ENCODE measurements at places on chromosomes 7 and 10. TPM values are rescaled to one million over a fixed set of nuclear protein-coding genes. Genes with fewer than 3 reads are reported as not detected.
A peak's percentile ranks its signal among the peaks of the same experiment; 100 is the strongest.

DNA sequence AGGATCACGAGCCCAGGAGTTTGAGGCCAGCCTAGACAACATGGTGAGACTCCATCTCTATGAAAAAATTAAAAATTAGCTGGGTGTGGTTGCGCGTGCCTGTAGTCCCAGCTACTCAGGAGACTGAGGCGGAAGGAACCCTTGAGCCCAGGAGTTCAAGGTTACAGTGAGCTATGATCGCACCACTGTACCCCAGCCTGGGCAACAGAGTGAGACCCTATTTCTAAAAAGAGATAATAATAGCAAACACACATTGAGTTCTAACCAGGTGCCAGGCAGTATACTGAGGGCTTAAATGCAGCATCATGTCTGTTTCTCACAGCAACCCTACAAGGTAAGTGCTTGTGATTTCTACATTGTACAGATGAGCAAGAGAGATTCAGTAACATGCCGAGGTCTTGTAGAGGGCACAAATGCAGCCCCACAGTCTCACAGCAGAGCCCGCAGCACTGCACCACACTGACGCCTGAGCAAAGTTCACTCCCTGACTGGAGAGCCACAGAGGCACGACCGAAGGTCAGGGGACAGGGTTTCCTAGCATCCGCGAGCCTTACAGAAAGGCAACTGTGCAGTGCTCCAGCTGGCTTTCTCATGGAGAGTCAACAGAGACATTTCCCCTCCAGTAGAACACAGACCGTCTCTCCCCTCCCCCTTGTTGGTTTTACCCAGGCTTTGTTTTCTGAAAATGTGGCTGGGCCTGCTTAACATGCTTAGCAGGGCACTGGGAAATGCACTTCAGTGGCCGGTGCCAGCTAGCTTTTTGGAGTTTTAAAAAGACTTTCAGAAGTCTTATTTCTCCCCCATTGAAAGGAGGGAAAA lies 36.5 kb downstream of the PDSS1 start:
- H3K4me1 ChIP-seq = peaks cover 7% of the 10 kb centered on the region
- H3K4me3 ChIP-seq = no peak overlapping the region
- H3K36me3 ChIP-seq = peaks cover 4% of the 10 kb centered on the region
- no peak for DNase-seq
- peaks cover 2% of the 10 kb centered on the region for H3K27me3 ChIP-seq

Gene RNF133
- not detected for total RNA-seq

Gene SEMA3D
- total RNA-seq = 13.6 TPM

GRCh38 chr10:24299578-24300260 lies 90.8 kb downstream of the KIAA1217 start:
- no peaks in the 10 kb centered on the region for H3K36me3 ChIP-seq
- no peak overlapping the region for H3K27ac ChIP-seq
- no peaks in the 10 kb centered on the region for H3K4me1 ChIP-seq
- DNase-seq = no peak
- no peak overlapping the region for H3K4me3 ChIP-seq

- peaks cover 15% of the 10 kb centered on the region for H3K27me3 ChIP-seq
- H3K4me3 ChIP-seq = no peak overlapping the region
- peaks cover 9% of the 10 kb centered on the region for H3K4me1 ChIP-seq
Observed at GRCh38 chr7:45660201-45660900, 86.2 kb downstream of the ADCY1 start.

DNA sequence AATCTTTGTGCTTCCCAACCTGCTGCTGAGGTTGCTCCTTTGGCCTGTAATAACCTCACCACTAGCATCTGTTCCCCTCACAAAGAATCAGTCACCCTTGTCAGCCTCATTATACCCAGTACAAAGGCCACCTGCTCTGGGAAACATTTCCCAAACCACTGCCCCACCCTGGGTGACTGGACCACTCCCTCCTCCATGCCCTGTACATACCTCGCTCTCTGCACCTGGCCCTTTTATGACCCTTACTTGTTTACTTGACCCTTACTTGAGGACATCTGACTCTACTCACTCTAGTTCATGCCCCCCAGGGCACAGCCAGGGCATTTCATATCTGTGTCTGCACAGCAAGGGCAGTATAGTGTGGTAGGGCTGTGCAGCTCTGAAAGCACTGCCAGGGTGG lies 21.4 kb upstream of the AOC1 start:
- no peak overlapping the region for H3K4me3 ChIP-seq
- H3K4me1 ChIP-seq = no peaks in the 10 kb centered on the region
- no peak overlapping the region for H3K27ac ChIP-seq

Gene CCT6A
- 203 TPM for total RNA-seq

- no peaks in the 10 kb centered on the region for H3K36me3 ChIP-seq
- no peaks in the 10 kb centered on the region for H3K4me1 ChIP-seq
Observed at GRCh38 chr7:106767498-106768323, 97.4 kb upstream of the PIK3CG start.

GRCh38 chr10:121231079-121231478 lies 367.2 kb downstream of the FGFR2 start:
- no peak for DNase-seq
- peaks cover 9% of the 10 kb centered on the region for H3K36me3 ChIP-seq
- no peak overlapping the region for H3K27ac ChIP-seq
- H3K4me1 ChIP-seq = no peaks in the 10 kb centered on the region
- peaks cover 2% of the 10 kb centered on the region for H3K27me3 ChIP-seq
- H3K4me3 ChIP-seq = no peak overlapping the region

Gene HKDC1
- not detected for total RNA-seq

Gene TAS2R4
- 1.0 TPM for total RNA-seq

DNA sequence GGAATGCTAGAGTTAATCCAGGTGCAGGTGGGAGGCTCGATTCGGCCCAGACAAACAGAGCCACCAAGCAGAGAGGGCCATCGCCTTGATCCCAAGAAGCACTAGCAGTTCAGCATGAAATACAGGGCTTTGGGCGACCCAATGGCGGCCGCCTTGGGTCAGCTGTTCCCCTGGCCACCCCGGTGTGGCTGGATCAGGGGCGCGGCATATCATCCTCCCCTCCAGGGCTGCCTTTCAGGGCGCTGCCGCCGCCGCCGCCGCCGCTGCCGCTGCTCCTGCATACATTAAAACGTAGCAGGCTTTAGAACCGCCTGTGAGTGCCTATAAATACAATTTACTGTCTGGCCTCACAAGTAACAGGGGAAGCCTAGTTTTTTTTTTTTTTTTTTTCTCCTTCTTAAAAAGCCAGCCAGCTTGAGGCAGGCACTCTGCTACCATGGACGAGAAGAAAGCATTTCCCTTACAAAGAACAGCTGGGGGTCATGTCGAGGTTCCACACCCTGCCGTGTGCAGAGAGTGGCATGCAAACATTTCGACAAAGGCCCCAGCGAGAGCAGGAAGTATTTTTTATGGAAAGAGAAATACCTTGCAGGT lies 57.7 kb upstream of the EFCAB10 start:
- H3K27me3 ChIP-seq = peaks cover 2% of the 10 kb centered on the region
- H3K27ac ChIP-seq = peak overlapping the region; percentile 87
- DNase-seq = peak; percentile 65
- peak overlapping the region; percentile 67 for H3K4me3 ChIP-seq

Gene EEPD1
- total RNA-seq = 63.9 TPM

DNA sequence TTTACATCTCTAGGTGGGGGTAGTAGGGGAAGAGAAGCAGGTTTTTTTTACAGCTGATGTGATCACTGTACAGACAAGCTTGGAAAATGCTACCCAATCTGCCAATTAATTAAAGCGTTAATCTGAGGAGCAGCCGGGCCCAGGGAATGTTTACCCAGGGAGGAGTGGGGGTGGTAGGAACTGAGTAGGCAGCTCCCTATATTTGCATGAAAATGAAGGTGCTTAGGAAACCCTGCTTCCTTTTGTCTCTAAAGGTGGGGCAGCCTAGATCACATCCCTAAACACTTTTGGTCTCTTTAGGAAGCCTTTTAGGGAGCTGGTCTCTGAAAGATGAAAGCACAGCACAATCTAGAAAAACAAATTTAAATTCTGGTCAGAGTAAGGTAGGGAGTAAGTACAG lies 53.0 kb upstream of the NFKB2 start:
- no peaks in the 10 kb centered on the region for H3K36me3 ChIP-seq
- H3K27me3 ChIP-seq = peaks cover 4% of the 10 kb centered on the region
- DNase-seq = no peak
- no peak overlapping the region for H3K27ac ChIP-seq
- H3K4me1 ChIP-seq = peaks cover 2% of the 10 kb centered on the region

DNA sequence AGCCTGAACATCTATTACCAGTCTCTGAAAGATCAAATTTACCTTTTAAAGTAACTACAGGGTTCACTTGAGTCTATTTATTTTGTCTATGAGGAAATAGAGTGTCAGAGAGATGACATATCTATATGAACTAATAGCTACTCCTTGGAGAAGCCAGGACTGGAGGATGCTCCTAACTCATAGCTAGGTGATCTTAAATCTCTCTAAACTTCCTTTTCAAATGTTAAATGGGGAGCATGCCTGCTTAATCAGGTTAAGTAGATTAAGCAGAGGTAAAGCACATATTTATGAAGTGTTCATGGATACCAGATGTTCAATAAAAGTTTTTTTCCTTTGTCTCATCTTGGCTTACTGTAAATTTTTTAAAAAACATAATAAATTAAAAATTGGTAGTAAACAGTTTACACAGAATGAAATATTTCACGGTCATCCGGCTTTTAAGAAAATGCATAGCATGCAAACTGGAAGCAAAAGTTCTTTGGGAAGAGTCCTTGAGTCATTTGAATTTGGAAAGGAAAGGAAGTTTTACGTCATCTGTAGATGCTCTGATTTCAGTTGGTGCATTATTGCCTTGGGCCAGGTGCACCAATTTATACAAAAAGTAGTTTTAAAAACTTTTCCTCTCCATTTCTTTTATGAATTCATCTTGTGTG lies 155.1 kb downstream of the BICC1 start:
- no peak overlapping the region for H3K27ac ChIP-seq
- H3K4me1 ChIP-seq = no peaks in the 10 kb centered on the region
- no peaks in the 10 kb centered on the region for H3K36me3 ChIP-seq
- H3K4me3 ChIP-seq = no peak overlapping the region
- H3K27me3 ChIP-seq = peaks cover 2% of the 10 kb centered on the region

DNA sequence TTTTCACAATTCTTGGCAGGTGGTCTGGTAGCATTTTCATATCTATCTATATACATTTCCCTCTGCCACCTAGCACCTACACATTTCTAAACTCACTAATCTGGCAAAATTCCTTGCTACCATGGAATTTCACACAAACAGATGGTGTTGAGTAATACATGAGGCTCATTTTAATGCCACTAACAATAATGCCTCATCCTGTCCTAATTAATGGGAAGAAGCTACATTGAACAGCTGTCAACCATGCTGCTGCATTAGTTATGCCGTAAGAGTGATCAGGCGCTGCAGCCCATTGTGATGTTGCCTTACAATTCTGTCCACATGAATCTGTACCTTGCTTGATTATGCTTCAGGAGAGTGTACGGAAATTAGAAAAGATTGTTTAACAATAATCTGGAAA lies 23.2 kb downstream of the COL1A2 start:
- H3K4me3 ChIP-seq = peak overlapping the region; percentile 52
- H3K4me1 ChIP-seq = peaks cover 29% of the 10 kb centered on the region
- peak overlapping the region; percentile 78 for H3K27ac ChIP-seq
- H3K36me3 ChIP-seq = no peaks in the 10 kb centered on the region

DNA sequence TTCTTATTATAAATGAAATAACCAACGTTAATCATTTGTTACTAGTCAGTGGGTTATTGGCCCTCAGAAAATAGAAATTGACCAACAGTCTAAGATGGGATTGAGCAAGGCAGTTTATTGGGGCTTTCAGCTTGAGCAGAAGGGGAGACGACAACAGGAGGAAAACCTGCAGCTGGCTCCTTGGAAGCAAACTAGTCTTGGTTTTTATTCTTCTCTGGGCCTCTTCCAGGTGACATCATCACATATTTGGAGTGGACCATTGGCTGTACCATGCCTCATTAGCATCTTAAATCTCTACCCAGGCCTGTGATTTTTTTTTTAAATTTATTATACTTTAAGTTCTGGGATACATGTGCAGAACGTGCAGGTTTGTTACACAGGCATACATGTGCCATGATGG lies 59.0 kb upstream of the CSTF2T start:
- no peak for DNase-seq
- H3K27me3 ChIP-seq = no peaks in the 10 kb centered on the region
- H3K4me3 ChIP-seq = no peak overlapping the region
- no peaks in the 10 kb centered on the region for H3K36me3 ChIP-seq

DNA sequence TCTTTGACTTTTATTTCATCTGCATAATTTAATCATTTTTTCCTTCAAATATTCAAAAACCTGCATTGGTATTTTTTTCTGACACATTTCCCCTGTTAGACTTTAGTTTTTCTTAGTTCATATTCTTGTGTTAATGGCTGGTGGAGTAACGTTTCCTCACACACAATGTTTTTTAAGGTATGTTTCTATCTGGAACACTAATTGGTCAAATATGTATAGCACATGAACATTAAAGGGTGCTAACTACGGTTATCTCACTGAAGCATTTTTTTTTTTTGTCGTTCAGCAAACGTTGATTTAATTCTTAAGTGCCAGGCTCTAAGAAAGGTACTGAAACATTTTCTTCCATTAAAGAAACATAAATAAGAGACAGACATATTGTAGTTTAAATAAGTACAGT lies 87.7 kb downstream of the PTPRZ1 start:
- H3K27me3 ChIP-seq = no peaks in the 10 kb centered on the region
- H3K36me3 ChIP-seq = no peaks in the 10 kb centered on the region
- H3K4me1 ChIP-seq = no peaks in the 10 kb centered on the region
- no peak for DNase-seq
- H3K4me3 ChIP-seq = no peak overlapping the region

- no peak overlapping the region for H3K4me3 ChIP-seq
- H3K27me3 ChIP-seq = no peaks in the 10 kb centered on the region
- no peak overlapping the region for H3K27ac ChIP-seq
- peaks cover 35% of the 10 kb centered on the region for H3K36me3 ChIP-seq
- no peak for DNase-seq
Observed at GRCh38 chr7:106345421-106346166, 60.8 kb upstream of the NAMPT start.

GRCh38 chr7:88309819-88310218 lies 3.1 kb upstream of the STEAP4 start:
- no peak for DNase-seq
- H3K4me3 ChIP-seq = no peak overlapping the region
- H3K4me1 ChIP-seq = no peaks in the 10 kb centered on the region

- H3K4me3 ChIP-seq = peak overlapping the region; percentile 63
- DNase-seq = peak; percentile 59
- peaks cover 47% of the 10 kb centered on the region for H3K4me1 ChIP-seq
- peaks cover 4% of the 10 kb centered on the region for H3K27me3 ChIP-seq
- peak overlapping the region; percentile 96 for H3K27ac ChIP-seq
Observed at GRCh38 chr7:148622887-148623585, 32.5 kb downstream of the C7orf33 start.

GRCh38 chr7:113394856-113395255 lies 276.5 kb upstream of the SMIM30 start:
- DNase-seq = no peak
- peaks cover 7% of the 10 kb centered on the region for H3K36me3 ChIP-seq
- H3K4me1 ChIP-seq = no peaks in the 10 kb centered on the region
- no peak overlapping the region for H3K4me3 ChIP-seq
- no peak overlapping the region for H3K27ac ChIP-seq

Gene ARPC1A
- 173 TPM for total RNA-seq

- no peak overlapping the region for H3K27ac ChIP-seq
- no peak for DNase-seq
- H3K4me3 ChIP-seq = no peak overlapping the region
- peaks cover 11% of the 10 kb centered on the region for H3K4me1 ChIP-seq
- no peaks in the 10 kb centered on the region for H3K27me3 ChIP-seq
- H3K36me3 ChIP-seq = peaks cover 7% of the 10 kb centered on the region
Observed at GRCh38 chr7:139987691-139988516, 74.8 kb downstream of the PARP12 start.

All from glutamatergic neuron (in vitro differentiated cells).